ENCODE measurements at places on chromosomes 16 and 17.
A peak's percentile ranks its signal among the peaks of the same experiment; 100 is the strongest.

DNA sequence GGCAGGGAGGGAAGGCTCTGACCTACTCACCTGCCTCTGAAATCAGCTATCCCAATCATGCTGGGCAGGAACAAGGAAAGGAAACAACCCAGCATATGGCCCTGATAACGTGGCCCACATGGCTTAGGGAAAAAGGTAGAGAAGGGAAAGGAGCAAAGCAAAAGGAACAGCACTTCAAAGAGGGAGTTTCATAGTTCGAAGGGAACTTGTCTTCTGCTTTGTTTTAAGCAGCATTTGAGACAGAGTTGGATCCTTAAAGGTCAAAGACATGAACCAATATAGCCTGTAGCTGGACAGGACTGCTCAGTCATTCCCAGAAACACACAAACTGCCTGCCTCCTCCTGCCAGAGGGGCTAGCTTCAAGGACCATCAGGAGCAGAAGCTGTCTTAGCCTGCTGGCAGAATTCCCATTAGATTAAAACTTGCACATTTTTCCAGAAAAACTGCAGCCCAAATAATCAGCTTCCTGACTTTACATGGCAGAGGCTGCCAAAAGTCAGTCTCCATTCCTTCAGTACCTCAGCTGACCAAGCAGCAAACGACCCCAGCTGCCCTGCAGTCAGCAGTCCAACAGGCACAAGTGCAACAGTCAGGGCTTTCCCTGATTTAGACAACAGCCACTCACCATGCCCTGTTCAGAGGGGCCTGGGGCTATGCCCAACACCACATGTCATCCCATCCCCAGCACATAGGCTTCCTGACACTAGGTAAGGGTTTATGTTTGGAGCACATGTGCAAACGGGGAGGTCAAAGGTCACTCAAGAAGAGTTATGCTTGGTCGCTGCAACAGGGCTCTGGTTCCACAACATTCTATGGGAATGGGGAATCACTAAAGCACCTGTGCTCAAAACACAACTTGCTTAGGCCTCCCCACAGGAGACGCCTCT lies 32.5 kb downstream of the RANBP10 start:
- no peak for DNase-seq

DNA sequence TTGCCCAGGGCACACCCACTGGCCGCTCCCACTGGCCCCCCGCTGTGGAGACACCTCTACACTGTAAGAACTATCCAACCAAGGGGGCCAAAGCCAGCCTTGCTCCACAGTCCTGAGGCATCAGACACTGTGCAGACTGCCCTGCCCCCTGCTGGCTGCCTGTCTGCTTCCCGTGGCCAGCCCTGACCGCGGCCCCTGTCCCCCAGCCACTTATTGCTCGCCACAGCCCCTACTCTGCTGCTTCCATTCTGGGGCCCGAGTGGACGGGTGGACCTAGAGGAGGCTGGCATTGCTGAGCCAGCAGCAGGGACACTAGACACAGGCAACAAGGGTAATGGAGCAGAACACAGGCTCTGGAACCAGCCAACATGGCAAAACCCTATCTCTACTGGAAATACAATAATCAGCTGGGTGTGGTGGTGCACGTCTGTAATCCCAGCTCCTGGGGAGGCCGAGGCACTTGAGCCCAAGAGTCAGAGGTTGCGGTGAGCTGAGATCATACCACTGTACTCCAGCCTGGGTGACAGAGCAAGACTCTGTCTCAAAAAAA lies 19.7 kb upstream of the LRRC37A3 start:
- peak; percentile 32 for DNase-seq

GRCh38 chr16:1770328-1771187 lies 785 bp downstream of the NME3 start:
- peak; percentile 43 for DNase-seq

DNA sequence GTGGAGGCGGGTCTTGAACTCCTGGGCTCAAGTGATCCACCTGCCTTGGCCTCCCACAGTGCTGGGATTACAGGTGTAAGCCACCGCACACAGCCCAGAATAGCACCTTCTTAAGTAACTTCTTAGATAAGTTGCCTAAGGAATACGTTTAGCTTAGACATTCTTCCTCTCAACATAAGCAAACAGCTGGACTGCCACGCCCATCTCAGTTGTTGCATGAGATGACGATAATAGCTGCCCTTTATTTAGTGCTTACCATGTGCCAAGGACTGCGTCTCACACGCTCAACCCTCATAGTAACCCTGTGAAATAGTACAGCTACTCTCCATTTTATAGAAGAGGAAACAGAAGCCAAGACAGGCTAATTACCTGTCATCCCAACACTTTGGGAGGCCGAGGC lies 11.8 kb downstream of the HASPIN start:
- no peak for DNase-seq

- DNase-seq = no peak
Observed at GRCh38 chr16:31875928-31876547, 2.4 kb downstream of the ZNF267 start.

DNA sequence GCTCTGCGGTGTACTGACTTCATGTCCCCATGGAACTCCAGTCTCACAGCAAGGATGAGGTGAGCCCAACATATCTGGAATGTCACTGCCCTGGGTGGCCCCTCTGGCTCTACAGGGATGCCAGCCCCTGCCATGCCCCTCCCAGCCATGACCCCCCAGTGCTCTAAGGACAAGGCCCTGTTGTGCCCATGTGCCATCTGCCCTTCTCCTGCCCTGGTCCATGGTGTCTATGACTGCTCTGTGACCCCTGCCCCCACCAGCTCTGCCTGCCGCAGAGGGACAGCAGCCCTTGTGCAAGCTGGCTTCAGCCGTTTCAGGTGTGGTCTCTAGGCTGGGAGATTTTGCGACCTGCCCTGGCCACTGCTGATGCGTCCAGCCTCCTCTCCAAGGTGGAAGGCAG lies 40.3 kb downstream of the TK2 start:
- DNase-seq = no peak

GRCh38 chr17:16513873-16514272 lies 21.9 kb upstream of the LRRC75A start:
- no peak for DNase-seq

DNA sequence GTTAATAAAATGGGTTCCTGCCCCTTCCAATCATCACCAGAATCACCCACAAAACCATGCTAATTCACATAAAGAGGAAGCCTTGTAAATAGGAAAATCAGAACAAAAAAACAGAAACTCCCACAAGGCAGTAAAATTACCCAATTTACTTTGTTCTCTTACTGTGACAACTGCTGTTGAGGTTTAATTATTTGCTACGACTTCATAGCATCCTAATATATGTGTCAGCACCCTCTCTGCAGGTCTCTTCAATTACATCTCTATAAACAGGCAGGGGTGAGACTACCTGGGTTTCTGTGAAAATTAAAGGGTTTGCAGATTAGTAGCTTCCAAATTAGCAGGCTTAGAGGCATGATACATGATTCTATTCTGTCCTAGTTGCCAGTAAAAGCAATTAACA lies 2.7 kb downstream of the WDR59 start:
- DNase-seq = no peak

GRCh38 chr17:73256220-73256619 lies 5.5 kb downstream of the CPSF4L start:
- no peak for DNase-seq

- DNase-seq = no peak
Observed at GRCh38 chr16:89829630-89830437, 1.6 kb downstream of the SPIRE2 start.

DNA sequence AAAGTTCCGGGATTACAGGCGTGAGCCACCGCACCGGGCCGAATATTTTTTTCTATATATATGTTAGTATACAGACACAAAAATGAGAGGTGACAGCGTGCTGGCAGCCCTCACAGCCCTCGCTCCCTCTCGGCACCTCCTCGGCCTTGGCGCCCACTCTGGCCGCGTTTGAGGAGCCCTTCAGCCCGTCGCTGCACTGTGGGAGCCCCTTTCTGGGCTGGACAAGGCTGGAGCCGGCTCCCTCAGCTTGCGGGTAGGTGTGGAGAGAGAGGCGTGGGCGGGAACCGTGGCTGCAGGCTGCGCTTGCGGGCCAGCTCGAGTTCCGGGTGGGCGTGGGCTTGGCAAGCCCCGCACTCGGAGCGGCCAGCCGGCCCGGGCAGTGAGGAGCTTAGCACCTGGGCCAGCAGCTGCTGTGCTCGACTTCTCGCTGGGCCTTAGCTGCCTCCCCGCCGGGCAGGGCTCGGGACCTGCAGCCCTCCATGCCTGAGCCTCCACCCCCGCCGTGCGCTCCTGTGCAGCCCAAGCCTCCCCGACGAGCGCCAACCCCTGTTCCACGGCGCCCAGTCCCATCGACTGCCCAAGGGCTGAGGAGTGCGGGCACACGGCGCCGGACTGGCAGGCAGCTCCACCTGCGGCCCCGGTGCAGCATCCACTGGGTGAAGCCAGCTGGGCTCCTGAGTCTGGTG lies 1.9 kb upstream of the DPEP3 start:
- DNase-seq = no peak

GRCh38 chr17:51692917-51693316 lies 432.6 kb downstream of the UTP18 start:
- DNase-seq = no peak

DNA sequence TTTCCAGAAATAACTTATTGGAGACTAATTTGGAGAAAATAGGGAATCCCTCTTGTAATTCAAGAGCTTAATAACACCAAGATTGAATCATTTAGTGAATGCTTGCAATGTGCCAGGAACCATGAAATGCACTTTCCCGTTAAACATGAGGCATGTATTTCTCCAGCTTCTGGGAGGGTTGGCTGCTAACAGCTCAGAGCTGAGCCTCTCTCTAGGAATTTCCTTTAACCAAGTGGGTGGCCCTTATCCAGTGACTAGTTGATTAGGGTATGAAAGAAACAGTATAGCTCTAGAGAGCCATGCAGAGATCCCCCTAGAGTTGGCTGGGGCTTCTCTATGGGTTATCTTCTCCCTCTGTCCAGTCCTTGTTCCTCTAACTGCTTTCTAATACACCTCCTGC lies 356.4 kb upstream of the GOT2 start:
- DNase-seq = no peak

DNA sequence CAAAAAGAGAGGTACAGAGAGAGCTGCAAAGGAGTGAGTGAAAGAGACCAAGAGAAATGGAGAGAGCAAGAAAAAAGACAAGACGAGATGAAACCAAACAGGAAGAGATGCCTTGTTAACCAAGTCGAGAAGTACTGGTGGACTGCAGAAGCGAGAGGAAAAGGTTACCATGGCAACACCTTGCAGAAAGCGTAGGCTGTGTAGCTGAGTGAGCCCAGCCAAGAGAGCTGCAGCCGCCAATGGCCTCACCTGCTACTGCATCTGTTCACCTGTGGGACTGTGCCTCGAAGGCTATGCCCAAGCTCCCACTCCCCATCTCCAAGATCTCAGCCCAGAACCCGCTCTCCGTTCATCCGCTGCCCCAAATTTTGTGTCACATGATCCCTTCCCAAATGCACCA lies 161.3 kb downstream of the SLC39A11 start:
- DNase-seq = no peak

DNA sequence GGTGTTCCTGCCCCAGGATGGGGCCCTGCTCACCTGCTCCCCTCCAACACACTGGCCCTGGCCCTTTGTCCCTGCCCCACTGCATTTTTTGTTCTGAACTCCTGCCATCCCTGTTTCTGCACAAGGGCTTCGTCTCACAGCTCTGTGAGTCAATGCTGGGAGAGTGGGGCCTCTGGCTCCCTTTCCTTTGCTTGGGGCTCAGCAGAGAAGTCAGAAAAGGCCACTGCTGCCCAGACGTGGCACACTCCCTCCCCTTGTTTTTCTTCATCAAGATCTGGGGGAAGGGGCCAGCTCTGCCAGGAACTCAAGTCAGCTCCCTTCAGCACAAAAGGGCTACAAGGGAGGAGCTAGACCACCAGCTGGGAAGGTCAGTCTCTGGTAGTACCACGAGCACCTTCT lies 8.9 kb downstream of the PROCA1 start:
- no peak for DNase-seq

DNA sequence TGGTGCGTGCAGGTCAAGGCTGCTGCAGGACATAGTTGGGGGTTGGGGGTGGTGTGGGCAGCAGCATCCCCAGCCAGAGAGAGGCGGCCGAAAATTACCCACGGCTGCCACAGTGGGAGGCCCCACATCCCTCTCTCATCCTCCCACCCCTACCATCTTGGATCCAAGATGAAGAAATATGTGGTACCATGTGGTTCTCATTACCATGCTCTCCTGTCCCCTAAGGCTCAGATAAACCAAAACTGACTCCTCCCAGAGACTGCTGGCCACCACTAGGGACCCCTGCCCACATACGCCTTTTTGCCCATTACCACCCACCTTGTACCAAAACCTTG lies 120.4 kb downstream of the HIC1 start:
- no peak for DNase-seq

DNA sequence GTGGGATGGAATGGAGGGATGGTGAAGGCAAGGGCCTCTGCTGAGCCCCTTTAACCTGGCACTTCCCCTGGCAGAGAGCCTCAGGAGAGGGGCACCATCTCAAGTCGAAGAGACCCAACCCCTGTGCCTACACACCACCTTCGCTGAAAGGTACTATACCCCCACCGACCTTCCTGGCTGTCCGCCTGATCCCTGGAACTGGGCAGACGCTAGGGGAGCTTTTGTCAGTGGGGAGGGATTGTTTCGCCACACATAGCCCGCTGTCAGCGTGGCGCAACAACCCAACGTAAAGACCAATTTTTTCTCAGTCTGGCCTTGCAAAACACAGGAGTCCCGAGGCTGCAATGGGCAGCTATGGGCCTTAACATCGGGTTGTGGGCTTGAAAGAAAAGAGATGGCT lies 3.1 kb downstream of the PPP1R1B start:
- DNase-seq = peak; percentile 9

DNA sequence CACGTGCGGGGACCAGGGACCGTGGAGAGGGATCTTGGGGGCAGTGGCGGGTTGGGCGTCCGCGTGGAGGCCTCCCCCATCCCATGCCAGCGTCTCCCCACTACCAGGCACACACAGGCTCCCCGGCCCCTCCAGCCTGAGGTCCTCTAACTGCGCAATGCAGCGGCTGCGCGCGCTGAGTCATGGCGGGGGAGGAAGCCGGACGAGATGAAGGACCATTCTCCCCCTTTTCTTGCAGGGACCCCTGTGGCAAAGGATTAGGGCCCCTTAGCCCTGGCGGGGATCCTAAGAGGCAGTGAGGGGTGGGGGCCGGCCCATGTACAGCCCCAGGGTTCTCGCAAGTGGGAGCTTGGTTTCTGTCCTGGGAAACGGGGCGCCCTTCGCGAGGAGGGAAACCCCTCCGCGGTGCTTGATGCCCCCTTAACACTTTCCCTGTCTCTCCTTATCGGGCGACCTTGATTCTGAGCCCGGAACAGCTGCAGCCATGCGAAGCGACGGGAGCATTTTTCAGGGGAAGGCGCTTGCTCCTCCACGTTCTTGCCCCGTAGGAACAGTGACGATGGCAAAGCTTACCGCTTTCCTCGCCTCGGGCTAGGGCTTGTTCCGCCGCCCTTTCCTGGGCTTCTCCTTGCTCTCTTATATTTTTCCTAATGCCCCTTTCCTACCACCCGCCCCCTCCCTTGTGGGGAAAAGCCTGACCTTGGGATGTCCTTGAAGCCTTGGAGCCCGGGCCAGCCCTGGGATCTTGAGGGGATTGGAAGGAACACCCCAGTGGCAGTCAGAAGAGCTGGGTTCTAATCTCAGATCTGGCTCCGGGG lies 592 bp downstream of the ALDOA start:
- no peak for DNase-seq

Data from CD4-positive, alpha-beta T cell treated with Interferon gamma for 1 hour (primary cell).